ENCODE measurements at places on chromosomes 3 and 15. TPM values are rescaled to one million over a fixed set of nuclear protein-coding genes. Genes with fewer than 3 reads are reported as not detected.

DNA sequence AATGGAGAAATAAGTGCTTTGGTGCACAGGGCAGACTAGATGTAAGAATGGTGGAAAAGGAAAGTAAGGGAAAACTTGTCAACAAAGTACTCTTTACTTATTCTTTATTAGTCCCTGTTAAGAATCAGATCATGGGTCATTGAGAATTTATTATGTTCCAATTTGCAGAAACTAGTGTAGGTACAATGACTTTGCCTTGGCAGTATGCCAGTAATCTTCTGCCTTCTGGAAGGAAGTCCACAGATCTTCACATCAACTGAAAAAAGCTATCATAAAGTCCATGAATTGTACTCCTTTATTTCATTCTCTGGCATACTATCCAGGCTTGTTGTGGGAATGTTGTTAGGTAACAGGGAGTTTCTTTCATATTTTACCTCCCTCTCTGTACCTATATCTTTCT, 88.2 kb upstream of the FLNB start:
- DNase-seq = no peak

- no peak for DNase-seq
Measured at GRCh38 chr3:44125882-44126281, 115.8 kb upstream of the TOPAZ1 start.

The IMP3 gene
- total RNA-seq = 103 TPM

The ATP13A5 gene
- total RNA-seq = not detected

The C3orf85 gene
- total RNA-seq = not detected

GRCh38 chr3:153319705-153320554, 157.9 kb downstream of the RAP2B start:
- no peak for DNase-seq

GRCh38 chr3:162082516-162082915, 585.9 kb downstream of the OTOL1 start:
- DNase-seq = no peak

DNA sequence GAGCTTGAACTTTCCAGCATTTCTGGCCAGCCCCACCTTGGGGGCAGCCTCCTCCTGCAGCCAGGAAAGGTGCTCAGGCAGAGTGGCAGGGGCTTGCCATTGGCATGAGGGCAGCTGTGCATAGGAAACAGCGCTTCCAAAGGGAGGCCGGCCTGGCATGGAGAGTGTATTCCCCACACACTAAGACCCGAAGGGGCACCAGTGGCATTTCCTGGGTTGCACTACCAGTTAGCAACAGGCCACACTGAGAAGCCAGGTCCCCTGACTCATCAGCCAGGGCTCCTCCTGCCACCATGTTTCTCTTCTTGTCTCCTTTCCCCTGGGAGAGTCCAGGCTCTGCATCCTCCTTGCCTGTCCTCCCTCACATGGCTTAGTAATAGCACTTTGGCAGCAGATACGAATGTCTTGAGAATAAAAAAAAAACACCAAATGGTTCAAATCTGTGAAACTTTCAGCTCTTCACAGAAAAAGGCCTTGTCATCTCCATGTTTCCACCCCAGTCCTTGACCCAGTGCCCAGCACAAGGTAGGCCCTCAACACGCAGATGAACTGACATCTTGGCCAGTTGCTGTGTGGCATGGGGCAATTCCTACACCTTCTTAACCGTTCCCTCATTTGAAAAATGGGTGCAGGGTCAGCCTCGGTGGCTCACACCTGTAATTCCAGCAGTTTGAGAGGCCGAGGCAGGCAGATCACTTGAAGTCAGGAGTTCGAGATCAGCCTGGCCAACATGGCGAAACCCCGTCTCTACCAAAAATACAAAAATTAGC, 180.4 kb downstream of the SMAD6 start:
- peak; percentile 83 for DNase-seq

DNA sequence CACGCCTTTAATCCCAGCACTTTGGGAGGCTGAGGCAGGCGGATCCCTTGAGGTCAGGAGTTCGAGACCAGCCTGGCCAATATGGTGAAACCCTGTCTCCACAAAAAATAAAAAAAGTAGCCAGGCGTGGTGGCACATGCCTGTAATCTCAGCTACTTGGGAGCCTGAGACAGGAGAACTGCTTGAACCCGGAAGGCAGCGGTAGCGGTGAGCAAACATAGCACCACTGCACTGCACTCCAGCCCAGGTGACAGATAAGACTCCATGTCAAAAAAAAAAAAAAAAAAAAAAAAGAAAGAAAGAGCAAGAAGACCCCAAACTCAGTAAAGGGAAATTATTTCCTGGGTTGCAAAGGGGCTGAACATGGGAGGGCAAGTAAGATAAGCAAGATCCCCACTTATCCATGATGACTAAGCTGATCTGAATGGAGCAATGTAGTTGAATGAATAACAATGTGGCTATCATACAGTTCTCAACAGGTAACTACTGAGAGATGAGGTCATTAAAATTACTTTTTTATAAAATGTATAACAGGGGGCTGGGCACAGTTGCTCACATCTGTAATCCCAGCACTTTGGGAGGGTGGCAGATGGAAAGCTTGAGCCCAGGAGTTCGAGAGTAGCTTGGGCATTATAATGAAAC, 46.0 kb downstream of the RBM15B start:
- DNase-seq = no peak

The CHL1 gene
- not detected for total RNA-seq

All from A172 (cell line).